ENCODE measurements at places on chromosomes 7 and 10. TPM values are rescaled to one million over a fixed set of nuclear protein-coding genes. Genes with fewer than 3 reads are reported as not detected.

Gene TMEM176B
- polyA plus RNA-seq, result 0.78 TPM

- no peak for DNase-seq
These were observed 107.0 kb downstream of the NRP1 start for GRCh38 chr10:33227489-33227888.

GRCh38 chr10:128026615-128027300, 99.5 kb downstream of the MKI67 start:
- peak; percentile 30 for DNase-seq

GRCh38 chr10:103502849-103503660, 9.6 kb downstream of the NEURL1 start:
- no peak for DNase-seq

GRCh38 chr10:56823849-56824248, 462.8 kb upstream of the ZWINT start:
- DNase-seq, result no peak

DNA sequence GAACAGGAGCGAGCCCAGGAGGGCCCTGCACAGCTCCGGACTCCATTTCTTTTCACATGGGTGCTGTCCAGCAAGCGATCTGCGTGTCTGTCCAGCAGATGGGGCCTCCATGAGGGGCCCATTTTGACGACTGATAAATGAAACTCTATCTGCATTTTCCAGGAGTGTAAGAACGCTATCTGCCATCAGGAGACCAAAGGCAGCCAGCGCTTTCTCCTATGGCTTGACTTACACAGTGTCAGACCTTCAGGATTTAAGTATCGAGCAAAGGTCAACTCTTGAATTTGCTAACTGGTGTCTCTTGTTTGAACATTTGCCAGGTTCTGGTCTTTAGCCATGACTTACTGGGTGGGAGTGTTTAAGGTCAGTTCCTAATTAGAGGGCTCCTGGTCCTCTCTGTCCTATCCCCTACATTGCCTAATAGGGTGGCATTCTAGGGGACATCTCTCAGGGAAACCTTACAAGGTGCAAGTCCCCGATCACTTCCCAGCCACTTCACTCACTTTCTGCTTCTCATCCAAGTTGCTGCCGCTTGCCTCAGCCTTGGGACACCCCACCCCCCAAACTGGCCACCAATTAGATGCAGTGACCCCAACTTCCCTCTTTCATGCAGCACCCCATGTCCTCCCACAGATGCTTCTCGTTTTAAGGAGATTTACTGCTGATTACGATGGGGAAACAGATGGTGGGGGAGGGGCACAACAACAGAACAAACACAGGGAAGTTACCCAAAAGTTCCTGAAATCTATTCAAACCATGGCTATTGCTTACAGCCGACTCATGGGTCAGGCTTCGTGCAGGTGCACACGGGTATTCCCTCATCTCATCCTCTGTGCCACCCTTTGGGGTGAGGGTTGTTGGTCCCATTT, 20.0 kb downstream of the VSIR start:
- no peak for DNase-seq

DNA sequence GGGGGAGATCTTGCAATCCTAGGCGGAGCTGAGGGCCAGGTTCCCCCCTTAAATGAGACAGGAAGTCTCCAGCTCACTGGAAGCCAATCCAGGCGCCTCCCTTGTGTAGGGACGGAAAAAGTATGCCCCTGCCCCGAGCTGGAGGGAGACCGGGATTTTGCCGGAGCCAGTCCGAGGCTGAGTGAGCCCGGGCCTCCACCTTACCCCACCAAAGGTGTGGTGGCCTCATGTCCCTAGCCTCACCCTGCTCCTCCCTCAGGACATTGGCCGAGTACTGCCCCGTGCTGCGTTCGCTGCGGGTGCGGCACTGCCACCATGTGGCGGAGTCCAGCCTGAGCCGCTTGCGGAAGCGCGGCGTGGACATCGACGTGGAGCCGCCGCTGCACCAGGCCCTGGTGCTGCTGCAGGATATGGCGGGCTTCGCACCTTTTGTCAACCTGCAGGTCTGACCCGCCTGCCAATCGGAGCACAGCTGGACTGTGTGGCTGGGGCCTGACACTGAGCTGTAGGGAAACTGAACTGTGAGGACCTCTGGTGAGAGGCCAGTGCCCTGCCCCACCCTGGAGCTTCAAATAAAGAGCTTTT, 2.0 kb downstream of the FBXL15 start:
- peak; percentile 71 for DNase-seq

Gene NPC1L1
- 0.09 TPM for polyA plus RNA-seq

GRCh38 chr10:61655335-61655851, 7.3 kb upstream of the CABCOCO1 start:
- peak; percentile 72 for DNase-seq

- no peak for DNase-seq
These were observed 47.1 kb upstream of the OTUD1 start for GRCh38 chr10:23391821-23392220.

Gene CLRN3
- polyA plus RNA-seq, result not detected

Gene H2BK1
- not detected for polyA plus RNA-seq

GRCh38 chr10:46541017-46541661, 15.3 kb downstream of the GPRIN2 start:
- no peak for DNase-seq

Gene RELN
- 8.6 TPM for polyA plus RNA-seq

DNA sequence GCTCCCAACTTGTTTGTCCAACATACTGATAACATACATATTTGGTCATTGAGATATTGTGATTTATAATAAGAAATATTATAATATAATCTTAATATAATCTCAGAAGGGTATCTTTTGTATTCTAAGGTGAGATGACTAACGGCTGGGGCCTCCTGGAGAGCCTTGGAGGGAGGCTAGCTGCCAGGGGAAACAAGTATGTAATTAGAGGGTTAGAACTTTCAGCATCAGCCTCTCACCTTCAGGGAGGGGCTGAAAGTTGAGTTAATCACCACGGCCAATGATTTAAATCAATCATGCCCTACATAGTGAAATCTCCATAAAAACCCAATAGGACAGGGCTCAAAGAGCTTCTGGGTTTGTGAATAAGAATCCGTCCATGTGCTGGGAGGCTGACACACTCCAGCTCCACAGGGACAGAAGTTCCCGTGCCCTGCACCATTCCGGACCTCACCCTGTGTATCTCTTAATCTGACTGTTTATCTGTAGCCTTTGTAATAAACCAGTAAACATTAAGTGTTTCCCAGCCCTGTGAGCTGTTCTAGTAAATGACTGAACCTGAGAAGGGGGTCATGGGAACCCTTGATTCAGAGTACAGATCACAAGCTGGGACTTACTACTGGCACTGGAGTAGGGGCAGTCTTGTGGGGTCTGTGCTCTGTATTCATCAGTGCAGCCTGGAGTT, 86.3 kb upstream of the STEAP1B start:
- peak; percentile 30 for DNase-seq

GRCh38 chr7:99631295-99632109, 14.8 kb downstream of the ZSCAN25 start:
- peak; percentile 9 for DNase-seq

Gene PCDH15
- 0.09 TPM for polyA plus RNA-seq

Gene EBF3
- 1.0 TPM for polyA plus RNA-seq

Gene KLHL7
- 43.6 TPM for polyA plus RNA-seq

Gene DENND10
- polyA plus RNA-seq, result 92.4 TPM

Gene NKX2-3
- not detected for polyA plus RNA-seq

Gene AKR1C3
- 36.3 TPM for polyA plus RNA-seq

- DNase-seq, result no peak
These were observed 136.8 kb downstream of the GALNT11 start for GRCh38 chr7:152162287-152162686.

DNA sequence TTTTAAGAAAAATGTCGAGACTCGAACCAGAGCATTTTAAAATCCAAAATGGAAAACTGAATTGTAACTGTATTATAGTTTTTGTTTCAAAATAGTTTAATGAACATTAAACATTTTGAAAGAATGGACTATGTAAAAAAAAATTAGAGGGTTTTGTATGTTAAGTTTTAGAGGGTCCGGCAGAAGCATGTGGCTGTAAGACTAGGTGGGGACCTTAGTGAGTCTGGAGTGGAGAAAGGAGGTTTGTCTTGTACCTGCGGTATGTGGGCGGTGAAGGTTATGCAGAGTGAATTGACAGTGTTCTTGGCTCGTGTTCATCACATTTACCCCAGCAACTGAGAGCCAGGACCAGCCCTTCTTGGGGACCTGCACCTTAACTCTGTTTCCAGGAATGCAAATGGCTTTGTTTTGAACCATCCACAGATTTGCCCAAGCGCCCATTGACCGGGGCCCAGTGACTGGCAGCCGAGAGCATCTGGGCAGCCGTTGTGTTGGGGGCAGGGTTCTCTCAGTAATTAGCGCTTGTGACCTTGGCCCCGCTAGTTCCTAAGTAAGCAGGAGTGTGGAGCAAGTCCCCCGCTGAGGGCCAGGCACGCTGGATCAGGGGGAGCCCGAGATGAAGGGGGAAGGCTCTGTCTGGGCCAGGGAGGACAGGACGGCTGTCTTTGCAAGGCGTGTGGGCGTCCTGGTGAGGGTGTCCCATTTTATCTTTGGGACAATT, 1.4 kb upstream of the KLF6 start:
- DNase-seq, result peak; percentile 51

DNA sequence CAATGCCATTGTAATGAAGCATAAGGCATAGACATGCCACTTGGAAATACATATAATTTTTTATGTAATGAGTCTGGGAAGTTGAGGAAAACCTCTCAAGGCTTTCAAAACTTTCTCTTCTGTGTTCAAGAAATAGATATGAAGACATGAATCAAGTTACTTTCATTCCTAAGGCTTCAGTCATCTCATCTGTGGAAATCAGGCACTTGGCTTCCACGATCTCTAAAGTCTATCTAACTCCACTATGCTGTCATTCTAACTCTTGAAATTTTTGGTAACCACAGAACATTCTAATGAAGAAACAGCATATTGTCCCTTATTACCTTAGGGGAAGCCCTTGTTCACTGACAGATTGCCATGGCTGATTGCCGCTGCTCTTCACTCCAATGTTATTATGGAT, 242.6 kb downstream of the CNTNAP2 start:
- DNase-seq, result peak; percentile 11

DNA sequence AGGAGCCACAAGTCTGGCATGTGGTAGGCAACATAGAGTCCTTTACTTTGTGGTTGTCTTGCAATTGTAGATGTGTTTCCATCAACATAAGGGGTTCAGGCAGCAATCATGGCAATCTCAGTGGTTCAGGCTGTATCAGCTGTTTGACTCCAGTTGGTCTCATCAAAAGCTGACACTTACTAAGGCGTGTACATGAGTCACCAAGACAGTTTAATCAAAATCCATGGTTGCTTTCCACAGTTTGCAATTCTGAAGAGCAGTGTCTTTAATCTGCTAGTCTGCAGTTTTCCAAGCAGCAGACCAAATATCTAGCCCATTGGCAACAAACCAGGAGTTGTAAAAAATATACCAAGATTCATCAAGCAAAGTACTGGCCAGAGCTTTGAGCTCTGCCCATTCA, 210.2 kb downstream of the MDFIC start:
- peak; percentile 3 for DNase-seq

Gene LMBR1
- 30.8 TPM for polyA plus RNA-seq

DNA sequence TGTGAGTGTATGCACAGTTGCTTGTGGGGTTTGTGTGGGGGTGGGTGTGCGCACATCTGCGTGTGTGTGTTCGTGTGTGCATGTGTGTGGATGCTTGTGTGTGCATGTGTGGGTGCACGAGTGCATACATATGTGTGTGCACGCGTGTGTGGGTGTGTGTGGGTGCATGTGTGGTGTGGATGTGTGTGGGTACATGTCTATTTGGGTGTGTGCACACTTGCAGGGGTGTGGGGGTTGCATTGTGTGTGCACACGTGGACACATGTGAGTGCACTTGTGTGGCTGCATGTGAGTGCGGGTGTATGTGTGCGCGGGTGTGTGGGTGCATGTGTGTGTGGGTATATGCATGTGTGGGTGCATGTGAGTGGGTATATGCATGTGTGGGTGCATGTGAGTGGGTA, 73.7 kb downstream of the NKX6-2 start:
- DNase-seq, result no peak

Gene EPO
- polyA plus RNA-seq, result not detected

DNA sequence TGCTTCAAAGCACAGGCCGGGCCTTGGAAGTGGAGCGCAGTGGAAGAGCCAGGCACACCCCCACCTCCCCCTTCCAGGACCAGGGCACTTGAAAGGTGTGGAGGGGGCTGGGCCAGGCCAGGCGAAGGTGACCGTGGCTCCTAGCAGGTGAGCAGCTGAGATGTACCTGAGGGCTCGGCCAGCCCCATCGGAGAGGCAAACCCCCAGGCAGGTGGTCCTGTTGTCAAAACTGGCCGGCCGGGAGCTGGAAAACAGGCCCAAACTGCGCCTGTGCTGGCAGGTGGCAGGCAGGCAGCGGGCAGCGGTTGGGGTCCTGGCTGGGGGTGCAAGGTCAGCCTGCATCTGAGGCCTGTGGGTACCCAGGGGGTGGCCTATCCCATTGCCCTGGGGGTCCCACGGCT, 96.4 kb upstream of the DNAAF5 start:
- DNase-seq, result no peak

DNA sequence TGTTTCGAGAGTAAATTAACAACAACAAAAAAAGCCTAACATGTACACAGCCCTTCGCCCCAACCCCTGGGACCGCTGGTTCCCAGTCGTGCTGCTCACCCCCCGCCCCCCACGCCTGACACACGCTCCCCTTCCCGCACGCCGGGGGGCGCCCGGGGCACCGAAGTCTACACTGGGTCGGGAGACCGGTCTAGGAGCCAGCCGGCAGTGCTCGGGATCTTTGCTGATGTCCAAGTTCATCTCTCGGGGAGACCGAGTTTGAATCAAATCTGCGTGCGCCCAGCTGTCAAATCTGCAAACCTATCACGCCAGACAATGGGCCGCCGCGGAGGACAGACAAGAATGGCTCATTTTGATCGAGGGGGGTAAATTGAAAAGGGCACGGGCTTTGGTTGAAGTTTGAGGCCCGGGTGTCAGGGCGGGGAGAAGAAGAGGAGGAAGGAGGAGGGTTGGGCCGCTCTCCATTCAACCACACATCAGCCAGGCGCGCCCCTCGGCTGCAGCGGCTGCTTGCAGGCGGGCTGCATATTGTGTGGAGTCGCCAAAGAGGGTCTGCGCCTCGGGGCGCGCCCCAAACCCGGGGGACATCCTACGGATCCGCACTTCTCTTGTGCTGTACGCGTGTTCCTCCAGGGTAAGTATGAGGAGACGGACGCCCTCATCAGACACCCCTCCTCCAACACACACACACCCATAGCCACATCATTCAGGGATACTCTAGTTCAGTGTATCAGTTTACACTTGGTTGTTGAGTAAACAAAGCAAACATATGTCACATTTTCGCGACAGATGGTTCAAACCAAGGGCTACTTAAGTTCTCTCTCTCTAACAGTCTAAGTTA, 1.3 kb upstream of the GFRA1 start:
- peak; percentile 33 for DNase-seq

Gene GIMAP6
- not detected for polyA plus RNA-seq

DNA sequence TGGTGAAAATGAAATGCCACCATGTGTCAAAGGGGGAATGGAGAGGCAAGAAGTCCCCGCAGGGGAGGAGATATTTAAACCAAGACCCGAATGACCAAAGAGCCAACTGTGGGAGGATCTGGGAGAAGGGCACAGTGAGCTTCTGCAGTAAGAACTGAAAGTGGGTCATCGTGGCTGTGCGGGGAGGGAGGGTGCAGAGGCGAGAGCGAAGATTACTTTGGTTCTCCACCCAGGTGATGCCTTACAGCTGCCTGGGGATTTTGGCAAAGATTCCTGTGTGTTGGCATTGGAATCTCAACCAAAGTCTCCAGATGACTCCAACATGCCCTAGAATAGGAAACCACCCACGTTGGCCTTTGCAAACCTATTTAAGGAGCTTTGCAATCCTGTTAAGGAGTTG, 44.2 kb upstream of the ADAM12 start:
- DNase-seq, result no peak
